ENCODE measurements at places on chromosomes 1 and 21.

DNA sequence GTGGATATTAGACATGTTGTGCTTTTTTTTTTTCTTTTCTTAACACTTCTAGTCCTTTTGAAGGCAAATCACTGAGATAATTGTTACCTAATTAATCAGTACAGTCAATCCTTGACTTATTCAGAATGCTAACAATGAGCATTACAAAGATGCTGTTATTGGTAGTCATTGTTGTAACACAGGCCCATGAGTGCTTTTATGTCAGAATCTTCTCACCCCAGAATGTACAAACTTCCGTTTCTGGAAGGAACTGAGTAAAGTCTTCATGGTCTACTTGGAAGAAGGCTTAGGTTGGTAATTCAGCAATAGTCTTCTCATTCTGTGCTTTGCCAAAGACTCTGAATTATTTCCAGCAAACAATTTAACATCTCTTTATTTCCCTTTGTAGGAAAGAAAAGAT, 3.1 kb downstream of the KCNK1 start:
- no peak for DNase-seq

GRCh38 chr1:4684136-4684535, 29.7 kb downstream of the AJAP1 start:
- DNase-seq: no peak

DNA sequence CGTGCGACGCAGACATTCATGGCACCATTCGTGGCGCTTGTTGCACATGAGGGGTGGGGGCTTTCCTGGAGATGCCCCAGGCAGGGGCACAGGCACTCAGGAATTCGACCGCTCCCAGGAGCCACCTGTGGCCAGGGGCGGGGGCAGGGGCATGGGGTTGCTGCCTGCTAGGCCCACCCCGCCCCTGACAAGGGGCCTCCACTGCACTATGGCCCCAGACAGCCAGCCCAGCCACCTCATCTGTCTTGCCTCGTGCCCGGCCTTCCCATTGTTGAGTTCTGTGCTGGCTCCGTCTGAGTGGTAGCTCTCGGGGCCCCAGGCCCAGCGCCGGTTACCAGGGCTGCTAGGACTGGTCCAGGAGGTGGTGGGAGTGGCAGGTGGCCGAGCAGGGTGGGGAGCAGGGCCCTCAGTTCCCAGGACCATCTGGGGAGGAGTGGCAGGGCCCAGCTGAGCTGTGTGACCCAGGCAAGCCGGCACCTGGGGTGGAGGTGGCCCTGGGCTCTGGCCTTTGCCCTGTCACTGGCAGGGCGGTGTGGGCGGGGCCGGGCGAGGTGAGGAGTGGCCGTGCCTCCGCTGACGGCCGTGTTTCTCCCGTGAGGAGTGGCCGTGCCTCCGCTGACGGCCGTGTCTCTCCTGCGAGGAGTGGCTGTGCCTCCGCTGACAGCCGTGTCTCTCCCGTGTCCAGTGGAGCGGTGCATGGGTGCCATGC, 1.9 kb downstream of the PLCH2 start:
- DNase-seq: no peak

GRCh38 chr1:51284487-51284954, 45.8 kb downstream of the TTC39A start:
- DNase-seq: no peak

Data from ovary (tissue), 10 donors.